ENCODE measurements at places on chromosomes 3 and 15.

GRCh38 chr3:185330238-185330637 is 32.7 kb upstream of the MAP3K13 start:
- no peak for DNase-seq

GRCh38 chr3:150220041-150220440 is 188.1 kb upstream of the TSC22D2 start:
- no peak for DNase-seq

DNA sequence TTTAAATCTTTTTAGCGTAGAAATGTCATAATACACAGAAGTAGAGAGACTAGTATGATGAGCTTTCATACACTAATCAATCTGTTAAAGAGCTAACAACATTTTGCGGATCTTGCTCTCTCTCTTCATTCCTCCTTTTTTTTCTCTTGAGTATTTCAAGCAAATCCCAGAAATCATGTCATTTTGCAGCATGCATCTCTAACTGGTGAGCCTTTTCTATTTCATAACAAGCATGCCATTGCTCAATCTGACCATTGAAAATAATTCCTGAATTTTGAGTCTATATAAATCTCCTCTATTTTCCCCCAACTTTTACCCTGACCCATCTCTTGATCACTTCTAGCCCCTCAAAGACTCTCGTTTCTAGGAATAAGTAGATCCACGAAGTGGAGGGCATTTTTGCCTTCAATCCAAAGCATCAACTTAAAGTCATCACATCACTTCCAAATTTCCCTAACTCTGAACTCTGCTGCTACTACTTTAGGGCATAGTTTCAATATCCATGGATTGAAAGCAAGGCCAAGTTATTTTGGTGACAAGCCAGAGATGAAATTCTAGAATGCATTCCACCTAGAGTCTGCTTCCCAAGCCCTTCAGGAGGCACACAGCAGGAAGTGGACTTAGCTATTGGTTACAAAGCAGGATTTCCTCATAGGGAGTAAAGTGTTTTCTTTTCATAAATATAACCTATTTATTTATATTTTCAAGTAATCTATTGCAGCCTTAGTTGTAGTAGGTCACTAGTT is 253.5 kb upstream of the ZPLD1 start:
- peak; percentile 78 for DNase-seq

DNA sequence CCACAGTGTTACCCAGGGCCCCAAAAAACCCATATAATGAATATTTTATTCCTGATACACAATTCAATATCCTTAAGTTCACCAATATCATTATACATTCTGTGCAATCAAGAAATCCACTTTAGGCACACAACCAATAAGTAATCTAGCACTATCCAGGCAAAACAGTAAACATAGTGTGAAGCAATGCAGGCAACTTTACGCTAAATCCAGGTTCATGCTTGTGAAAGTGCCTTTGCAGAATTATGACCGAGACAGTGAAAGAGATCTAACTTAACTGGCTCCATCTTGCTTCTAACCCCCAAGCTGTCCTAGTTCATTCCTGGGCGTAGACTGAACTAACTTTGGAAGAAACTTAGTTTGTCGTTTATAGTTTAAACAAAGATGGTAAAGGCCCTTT is 34.2 kb upstream of the INO80 start:
- DNase-seq: no peak

- peak; percentile 81 for DNase-seq
Observed at GRCh38 chr15:88657326-88658069, 18.7 kb downstream of the ISG20 start.

GRCh38 chr15:64013179-64014062 is 32.9 kb downstream of the DAPK2 start:
- peak; percentile 59 for DNase-seq
